ENCODE measurements at places on chromosomes 3 and 15. TPM values are rescaled to one million over a fixed set of nuclear protein-coding genes. Genes with fewer than 3 reads are reported as not detected.

RBP2 gene
- not detected for total RNA-seq

TM4SF4 gene
- not detected for total RNA-seq

NOX5 gene
- not detected for total RNA-seq

ELL3 gene
- total RNA-seq = 1.7 TPM

PRSS50 gene
- not detected for total RNA-seq

FSD2 gene
- under 0.01 TPM for total RNA-seq

ITPKA gene
- 0.10 TPM for total RNA-seq

CFAP20DC gene
- total RNA-seq = 0.10 TPM

CD200R1L gene
- total RNA-seq = not detected

GPR176 gene
- total RNA-seq = 0.21 TPM

TFG gene
- 60.1 TPM for total RNA-seq

SLC28A1 gene
- not detected for total RNA-seq

MUC4 gene
- total RNA-seq = under 0.01 TPM

TM4SF1 gene
- 0.84 TPM for total RNA-seq

POLQ gene
- 0.42 TPM for total RNA-seq

FAM3D gene
- total RNA-seq = not detected

GP5 gene
- 3.8 TPM for total RNA-seq

MEIS2 gene
- 0.21 TPM for total RNA-seq

GPR149 gene
- not detected for total RNA-seq

HIGD2B gene
- 0.63 TPM for total RNA-seq

GHSR gene
- not detected for total RNA-seq

LMAN1L gene
- 0.21 TPM for total RNA-seq

CACNA1D gene
- total RNA-seq = 0.84 TPM

CLDN11 gene
- 0.21 TPM for total RNA-seq

CRYGS gene
- 0.21 TPM for total RNA-seq

MB21D2 gene
- total RNA-seq = 8.7 TPM

CCR3 gene
- 0.52 TPM for total RNA-seq

CHSY1 gene
- 22.2 TPM for total RNA-seq

CAMK1 gene
- 24.7 TPM for total RNA-seq

KCNMB3 gene
- 0.31 TPM for total RNA-seq

ROPN1B gene
- 0.10 TPM for total RNA-seq

DGKG gene
- 2.5 TPM for total RNA-seq

SCN5A gene
- not detected for total RNA-seq

STAB1 gene
- 42.6 TPM for total RNA-seq

PCSK6 gene
- 6.6 TPM for total RNA-seq

SACM1L gene
- total RNA-seq = 42.7 TPM

CFAP100 gene
- total RNA-seq = not detected

PCLAF gene
- total RNA-seq = 1.4 TPM

LCTL gene
- not detected for total RNA-seq

SERPINI2 gene
- total RNA-seq = not detected

GRK7 gene
- total RNA-seq = 0.10 TPM

CISH gene
- total RNA-seq = 1.2 TPM

MNS1 gene
- not detected for total RNA-seq

PLA2G4E gene
- not detected for total RNA-seq

MYEF2 gene
- total RNA-seq = 14.1 TPM

RTP1 gene
- not detected for total RNA-seq

SLC22A14 gene
- total RNA-seq = 0.10 TPM

MYH15 gene
- 0.84 TPM for total RNA-seq

SLC4A7 gene
- 69.8 TPM for total RNA-seq

ATP8B4 gene
- 8.2 TPM for total RNA-seq

KLHL40 gene
- total RNA-seq = not detected

CXCR6 gene
- total RNA-seq = 5.2 TPM

AHSG gene
- total RNA-seq = not detected

MESP2 gene
- not detected for total RNA-seq

PP2D1 gene
- total RNA-seq = not detected

Measured in mononuclear cell (primary cell).